ENCODE measurements at places on chromosomes 7 and 10. TPM values are rescaled to one million over a fixed set of nuclear protein-coding genes. Genes with fewer than 3 reads are reported as not detected.

DNA sequence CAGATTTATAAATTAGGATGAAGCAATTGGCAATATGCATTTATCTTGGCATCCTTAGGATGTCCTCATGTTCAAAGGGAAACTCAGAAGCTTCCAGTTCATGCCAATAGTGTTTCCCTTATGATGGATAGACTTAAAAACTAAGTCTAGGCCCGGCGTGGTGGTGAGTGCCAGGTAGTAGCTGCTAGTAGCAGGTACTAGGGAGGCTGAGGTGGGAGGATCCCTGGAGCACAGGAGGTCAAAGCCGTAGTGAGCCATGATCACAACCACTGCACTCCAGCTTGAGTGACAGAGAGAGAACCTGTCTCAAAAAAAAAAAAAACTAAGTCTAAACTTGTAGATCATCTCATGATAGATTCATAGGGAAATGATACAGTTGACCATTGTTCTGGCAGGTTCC, 115.0 kb downstream of the DOCK1 start:
- DNase-seq: no peak

Gene CTAGE4
- 1.8 TPM for total RNA-seq

- DNase-seq: no peak
These were observed 73.7 kb downstream of the WDFY4 start for GRCh38 chr10:48758411-48758810.

- no peak for DNase-seq
These were observed 416.1 kb downstream of the DNAJB6 start for GRCh38 chr7:157752832-157753291.

DNA sequence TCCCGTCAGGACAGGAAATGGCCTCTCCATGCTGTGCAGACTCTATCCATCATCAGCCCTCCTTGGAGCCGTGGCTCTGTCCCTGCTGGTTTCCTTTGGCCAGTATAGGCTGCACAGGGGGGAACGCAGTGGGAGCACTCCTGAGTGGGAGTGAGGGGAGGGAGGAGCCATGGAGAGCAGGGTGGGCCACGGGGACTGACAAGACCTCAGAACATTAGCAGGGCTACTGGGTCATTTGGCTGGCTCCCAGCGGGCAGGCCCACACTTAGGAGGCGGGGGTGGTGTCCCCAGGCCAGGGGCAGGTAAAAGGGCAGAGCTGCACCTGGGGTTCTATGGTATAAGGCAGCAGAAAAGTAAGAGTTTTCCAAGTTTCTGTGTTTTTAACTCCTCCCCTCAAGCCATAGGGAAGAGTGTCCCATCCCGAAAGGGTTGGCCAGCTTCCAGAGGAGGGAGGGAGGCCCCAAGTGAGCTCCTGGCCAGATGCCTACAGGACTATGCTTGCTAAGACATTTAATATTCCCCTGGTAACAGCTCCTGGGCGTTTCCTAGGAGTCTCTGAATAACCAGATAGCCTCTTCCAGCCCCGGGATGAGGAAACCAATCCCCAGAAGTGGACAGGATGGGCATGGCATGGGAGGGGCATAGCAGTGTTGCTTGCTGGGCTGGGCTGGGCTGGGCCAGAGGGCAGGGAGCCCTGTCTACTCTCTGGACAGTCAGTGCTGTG, 5.5 kb upstream of the OPN4 start:
- no peak for DNase-seq

Gene CLCN1
- 0.06 TPM for total RNA-seq

- no peak for DNase-seq
These were observed 2.0 kb upstream of the HOGA1 start for GRCh38 chr10:97582169-97582568.

- DNase-seq: no peak
These were observed 36.2 kb downstream of the WASL start for GRCh38 chr7:123712619-123713018.

- DNase-seq: no peak
These were observed 941.2 kb downstream of the XPNPEP1 start for GRCh38 chr10:108982159-108982558.

Gene FOXI2
- not detected for total RNA-seq

DNA sequence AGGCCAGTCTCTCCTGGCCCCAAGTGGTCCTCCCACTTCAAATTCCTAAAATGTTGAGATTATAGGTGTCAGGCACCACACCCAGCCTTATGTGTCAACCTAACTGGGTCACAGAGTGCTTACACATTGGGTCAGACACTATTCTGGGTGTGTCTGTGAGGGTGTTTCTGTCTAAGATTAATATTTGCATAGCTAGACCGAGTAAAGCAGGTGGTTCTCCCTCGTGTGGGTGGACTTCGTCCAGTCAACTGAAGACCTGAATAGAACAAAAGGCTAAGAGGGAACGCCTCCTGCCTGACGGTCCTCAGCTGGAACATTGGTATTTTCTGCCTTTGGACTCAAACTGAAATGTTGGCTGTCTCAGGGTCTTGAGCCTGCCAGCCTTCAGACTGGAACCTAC, 11.5 kb downstream of the PPIF start:
- DNase-seq: no peak

GRCh38 chr7:127557803-127558202, 27.6 kb downstream of the GCC1 start:
- DNase-seq: no peak

GRCh38 chr7:18997477-18998150, 119.8 kb downstream of the TWIST1 start:
- DNase-seq: no peak

DNA sequence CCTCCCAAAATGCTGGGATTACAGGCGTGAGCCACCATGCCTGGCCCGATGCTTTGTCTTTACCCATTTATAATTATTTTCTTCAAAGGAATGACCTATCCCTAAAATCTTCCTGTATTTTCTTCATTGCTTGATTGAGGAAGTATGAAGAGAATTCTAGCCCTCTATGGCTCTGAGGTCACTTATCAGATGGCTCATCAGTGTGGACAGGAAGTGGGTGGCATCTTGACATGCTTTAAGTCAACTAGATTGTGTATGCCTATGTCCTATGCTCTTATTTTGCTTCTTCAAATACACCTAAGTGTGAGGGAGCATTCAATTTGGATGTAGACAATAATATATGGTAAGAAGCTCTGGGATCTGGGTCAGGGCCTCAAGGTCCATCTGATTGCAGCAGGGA, 1020.5 kb downstream of the LRMDA start:
- no peak for DNase-seq

DNA sequence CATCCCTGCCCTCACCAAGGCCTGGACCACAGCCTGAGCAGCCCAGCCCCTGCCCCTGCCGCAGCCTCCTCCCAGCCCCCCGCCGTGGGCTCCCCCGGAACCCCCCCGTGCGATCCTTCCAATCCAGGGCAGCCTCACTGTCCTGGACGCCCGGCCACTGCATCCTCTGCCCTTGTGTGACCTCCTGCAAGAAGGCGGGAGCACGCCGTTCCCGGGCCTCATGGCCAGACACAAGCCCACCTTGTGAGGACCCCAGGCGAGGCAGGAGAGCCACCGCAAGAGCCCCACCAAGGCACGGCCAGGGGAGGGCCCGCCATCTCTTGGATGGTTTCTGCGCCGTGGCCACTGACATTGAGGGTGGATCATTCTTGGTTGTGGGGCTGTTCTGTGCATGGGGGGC, 7.8 kb upstream of the LFNG start:
- DNase-seq: no peak

- DNase-seq: peak; percentile 72
These were observed 290.7 kb downstream of the CCDC3 start for GRCh38 chr10:12710594-12711349.

DNA sequence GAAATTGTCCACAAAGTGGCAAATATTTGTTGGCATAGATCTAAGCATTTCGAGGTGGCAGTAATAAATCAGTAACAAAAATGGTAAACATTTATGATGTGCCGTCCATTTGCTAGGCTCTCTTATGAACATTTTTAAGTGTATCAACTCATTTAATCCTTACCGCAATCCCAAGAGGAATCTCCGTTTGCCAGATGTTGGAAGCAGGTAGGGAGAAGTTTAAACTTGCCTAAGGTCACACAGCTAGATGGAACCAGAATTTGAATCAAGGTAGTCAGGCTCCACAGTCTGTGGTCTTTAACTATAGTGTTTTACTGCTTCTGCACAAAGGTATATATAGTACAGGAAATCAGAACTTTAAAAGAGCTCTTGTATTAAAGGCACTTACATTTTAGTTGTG, 2.6 kb downstream of the MKLN1 start:
- DNase-seq: no peak

DNA sequence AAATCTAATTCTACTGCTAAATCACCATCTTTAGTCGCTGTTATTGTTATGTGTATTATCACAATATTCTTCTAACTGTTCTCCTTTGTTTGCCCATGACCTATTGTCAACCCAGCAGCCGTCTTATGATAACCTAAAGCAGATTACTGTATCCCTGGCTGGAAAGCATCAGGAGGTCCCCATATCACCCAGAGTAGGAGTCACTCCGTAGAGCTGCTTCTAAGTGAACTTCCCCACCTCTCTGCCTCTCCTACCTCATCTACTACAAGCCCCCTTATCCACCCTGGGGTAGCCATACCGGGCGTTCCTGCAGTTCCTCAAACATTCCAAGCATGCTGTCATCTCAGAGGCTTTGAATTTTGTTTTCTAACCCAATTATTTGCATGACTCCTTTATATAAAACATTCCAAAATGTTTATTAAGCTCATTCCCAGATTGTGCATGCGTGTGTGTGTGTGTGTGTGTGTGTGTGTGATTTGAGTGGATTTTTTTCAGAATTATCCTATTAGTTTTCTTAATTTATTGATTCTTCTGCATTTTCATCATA, 39.7 kb downstream of the POU6F2 start:
- no peak for DNase-seq

DNA sequence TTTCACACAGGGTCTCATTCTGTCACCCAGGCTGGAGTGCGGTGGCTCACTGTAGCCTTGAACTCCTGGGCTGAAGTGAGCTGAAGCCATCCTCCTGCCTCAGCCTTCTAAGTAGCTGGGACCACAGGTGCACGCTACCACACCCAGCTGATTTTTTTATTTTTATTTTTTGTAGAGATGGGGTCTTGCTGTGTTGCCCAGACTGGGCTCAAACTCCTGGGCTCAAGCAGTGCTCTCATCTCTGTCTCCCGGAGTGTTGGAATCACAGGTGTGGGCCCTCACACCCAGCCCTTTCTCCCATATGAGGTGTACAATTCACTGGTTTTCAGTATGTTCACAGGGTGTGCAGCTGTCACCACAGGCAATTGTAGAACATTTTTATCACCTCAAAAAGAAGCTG, 5.2 kb downstream of the INPP5A start:
- no peak for DNase-seq

DNA sequence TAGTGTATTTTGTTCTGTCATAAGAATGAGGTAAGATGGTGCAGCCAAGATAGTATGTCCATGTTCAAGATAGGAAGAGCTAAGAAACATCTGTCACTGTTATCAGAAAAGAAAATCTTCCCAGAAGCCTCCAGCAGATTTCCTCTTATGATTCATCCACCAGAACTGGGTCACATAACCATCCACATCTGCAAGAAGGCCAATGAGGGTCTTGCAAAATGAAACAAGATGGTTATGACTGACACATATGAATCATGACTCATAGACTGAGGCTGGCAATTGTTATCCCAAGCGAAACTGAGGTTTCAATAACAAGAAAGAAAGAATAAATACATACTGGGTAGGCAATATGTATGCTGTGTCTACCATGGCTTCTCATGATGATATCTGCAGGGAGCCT, 30.3 kb downstream of the CCNJ start:
- peak; percentile 11 for DNase-seq

- no peak for DNase-seq
These were observed 10.8 kb downstream of the NKX6-2 start for GRCh38 chr10:132774902-132775863.

Gene SLC25A13
- 12.6 TPM for total RNA-seq

GRCh38 chr7:144497282-144497681, 93.8 kb upstream of the NOBOX start:
- no peak for DNase-seq

Gene CUZD1
- total RNA-seq: 2.0 TPM

Gene OR2A5
- total RNA-seq: not detected

DNA sequence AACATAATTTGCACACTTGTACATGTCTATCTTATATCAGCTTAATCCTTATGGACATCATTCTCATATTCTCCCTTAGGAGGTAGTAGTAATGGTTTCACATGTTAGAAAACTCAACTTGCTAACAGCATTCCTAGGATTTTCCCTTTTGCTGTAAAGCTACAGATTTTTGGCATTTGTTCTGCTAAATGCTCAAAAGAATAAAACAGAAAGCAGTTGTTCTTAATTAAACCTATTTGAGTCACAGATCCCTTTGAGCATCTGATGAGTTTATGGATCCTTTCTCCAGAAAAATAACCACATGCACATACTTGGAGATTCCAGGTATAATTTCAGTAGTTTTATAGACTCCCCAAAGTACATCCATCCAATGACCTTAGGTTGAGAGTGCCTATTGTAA, 122.9 kb upstream of the BET1 start:
- DNase-seq: no peak

Gene DDC
- 0.64 TPM for total RNA-seq

Gene FZD1
- 0.14 TPM for total RNA-seq

Gene HOXA1
- total RNA-seq: 0.35 TPM

DNA sequence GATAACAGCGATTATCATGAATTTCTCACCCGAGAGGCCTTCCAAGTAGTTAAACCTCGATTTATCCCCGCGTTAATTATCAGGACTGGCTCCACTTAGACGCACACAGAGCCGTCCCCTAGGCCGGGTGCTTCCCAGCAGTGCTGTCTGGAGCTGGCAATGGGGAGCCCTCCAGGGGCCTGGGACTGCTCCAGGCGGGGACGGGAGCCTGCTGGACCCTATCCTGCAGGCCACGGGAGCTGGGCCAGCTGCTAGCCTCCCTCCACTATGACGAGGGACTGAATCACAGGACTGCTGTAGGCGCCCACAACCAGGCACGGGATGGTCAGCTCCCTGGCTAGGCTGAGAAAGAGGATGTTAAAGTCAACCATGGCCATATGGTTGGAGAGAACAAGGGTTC, 229.1 kb downstream of the ELFN1 start:
- DNase-seq: no peak

Gene PSTK
- total RNA-seq: 7.3 TPM

Gene ADGRA1
- total RNA-seq: not detected

GRCh38 chr7:117808341-117808757, 64.9 kb downstream of the CTTNBP2 start:
- DNase-seq: no peak

Gene POLR3A
- 26.7 TPM for total RNA-seq

DNA sequence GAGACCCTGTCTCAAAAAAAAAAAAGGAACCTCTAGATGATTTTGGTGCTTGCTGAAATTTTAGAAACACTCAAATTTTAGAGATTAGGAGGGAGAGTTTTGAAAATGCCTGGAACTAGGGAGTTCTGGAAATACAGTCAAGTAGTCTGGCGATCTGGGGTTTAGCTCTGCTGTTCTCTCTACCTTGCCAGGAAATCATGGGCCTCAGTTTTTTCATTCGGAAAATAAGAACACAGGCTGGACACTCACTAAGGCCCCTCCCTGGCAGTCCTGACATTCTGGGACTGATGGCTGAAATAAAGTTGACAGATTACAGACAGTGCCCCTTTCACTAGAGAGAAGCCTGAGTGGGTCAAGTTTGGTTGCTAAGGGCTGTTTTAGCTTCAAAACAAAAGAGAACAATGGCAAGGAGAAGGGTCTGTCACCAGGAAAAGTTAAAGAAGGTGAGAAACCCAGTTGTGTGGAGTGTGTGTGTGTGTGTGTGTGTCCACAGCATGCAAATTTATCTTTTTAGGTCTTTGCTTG, 25.0 kb upstream of the CALN1 start:
- DNase-seq: no peak

- no peak for DNase-seq
These were observed 59.3 kb downstream of the NUDCD3 start for GRCh38 chr7:44431091-44431608.

Gene PKD1L1
- 0.02 TPM for total RNA-seq

GRCh38 chr10:88979153-88979562, 11.4 kb upstream of the FAS start:
- no peak for DNase-seq

Data from activated naive CD8-positive, alpha-beta T cell treated with anti-CD3 and anti-CD28 coated beads for 36 hours (primary cell).